Psoas muscle (tissue), 8 donors: ENCODE measurements at places on chromosomes 7 and 10. TPM values are rescaled to one million over a fixed set of nuclear protein-coding genes. Genes with fewer than 3 reads are reported as not detected.

DNA sequence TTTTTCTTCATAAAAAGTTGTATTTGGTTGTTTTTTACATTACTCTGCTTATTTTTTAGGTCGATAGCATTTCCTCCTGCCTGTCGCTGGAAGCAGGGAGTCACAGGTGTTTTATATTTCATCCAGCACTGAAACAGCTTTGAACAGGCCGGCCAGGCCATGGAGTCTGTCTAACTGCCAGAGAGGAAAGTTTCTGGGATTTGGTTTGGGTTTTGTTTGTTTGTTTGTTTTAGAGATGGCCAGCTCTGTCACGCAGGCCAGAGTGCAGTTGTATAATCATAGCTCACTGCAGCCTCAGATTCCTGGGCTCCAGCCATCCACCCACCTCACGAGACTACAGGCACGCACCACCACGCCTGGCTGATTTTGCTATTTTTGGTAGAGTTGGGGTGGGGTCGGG, 23.4 kb downstream of the PROSER2 start:
- DNase-seq = no peak

DNA sequence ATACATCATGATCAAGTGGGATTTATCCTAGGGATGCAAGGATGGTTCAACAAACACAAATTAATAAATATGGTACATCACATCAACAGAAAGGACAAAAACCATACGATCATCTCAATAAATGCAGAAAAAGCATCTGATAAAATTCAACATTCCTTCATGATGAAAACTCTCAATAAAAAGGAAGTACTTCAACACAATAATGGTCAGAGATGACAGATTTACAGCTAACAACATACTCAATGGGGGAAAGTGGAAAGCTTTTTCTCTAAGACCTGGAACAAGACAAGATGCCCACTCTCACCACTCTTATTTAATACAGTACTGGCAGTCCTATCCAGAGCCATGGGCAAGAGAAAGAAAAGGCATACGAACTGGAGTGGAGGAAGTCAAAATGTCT, 39.9 kb upstream of the PRR15 start:
- no peak for DNase-seq

DNA sequence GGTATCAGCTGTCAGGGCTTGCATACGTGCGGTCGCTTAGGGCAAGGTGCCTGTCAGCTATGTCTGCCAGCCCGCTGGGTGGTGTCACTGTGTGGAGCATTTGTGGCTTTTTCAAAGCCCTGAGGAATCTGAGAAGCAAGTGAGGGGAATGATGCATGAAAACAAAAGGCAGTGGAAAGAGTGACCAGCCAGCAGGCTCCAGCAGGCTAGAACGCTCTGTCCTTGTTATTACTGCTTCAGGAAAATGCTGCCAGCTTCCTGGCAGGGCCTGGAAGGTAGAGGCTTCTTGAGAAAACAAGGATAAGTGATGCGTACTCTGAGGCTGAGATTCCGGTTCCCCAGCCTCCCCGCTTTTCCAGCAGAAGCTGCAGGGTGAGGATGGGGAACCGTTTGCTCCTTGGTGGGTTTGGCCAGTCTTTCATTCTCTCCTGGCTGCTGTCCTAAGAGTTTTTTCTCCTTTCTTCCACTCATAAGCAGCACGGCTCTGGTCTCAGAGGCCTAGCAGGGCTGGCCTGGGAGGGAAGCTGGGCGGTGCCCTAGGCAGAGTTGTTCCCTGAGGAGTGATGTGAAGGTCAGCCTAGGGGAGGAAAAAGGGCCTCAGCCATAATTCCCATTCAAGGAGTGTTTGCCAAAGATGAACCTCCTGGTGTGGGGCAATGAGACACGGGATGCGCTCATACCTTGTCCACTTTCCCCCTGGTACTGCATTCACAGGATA, 42.8 kb upstream of the MKLN1 start:
- peak; percentile 74 for DNase-seq

DNA sequence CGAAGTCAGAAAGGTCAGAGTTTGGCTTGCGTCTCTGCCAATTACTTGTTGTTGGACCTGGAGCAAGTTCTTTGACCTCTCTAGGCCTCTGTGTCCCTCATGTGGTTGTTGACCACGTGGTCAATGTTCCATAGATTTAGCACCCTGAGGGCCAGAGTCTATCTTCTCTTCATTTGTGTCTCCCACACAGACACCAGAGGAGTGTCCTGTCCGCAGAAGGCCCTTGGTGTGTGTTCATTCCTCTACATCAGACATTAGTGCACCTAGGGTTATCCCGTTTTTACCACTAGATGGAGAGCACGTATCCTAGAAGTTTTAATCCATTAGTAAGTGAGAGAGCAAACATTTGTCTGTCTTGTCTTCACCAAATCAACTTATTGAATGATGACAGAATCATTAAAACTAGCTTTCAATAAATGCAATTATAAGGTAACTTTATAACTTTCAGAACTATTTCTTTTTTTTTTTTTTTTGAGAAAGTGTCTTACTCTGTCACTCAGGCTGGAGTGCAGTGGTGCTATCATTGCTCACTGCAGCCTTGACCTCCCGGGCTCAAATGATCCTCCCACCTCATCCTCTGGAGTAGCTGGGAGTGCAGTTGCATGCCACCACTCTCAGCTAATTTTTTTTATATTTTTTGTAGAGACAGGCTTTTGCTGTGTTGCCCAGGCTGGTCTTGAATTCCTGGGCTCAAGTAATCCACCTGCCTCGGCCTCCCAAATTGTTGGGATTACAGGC, 122.5 kb upstream of the ANKRD1 start:
- DNase-seq = no peak

DNA sequence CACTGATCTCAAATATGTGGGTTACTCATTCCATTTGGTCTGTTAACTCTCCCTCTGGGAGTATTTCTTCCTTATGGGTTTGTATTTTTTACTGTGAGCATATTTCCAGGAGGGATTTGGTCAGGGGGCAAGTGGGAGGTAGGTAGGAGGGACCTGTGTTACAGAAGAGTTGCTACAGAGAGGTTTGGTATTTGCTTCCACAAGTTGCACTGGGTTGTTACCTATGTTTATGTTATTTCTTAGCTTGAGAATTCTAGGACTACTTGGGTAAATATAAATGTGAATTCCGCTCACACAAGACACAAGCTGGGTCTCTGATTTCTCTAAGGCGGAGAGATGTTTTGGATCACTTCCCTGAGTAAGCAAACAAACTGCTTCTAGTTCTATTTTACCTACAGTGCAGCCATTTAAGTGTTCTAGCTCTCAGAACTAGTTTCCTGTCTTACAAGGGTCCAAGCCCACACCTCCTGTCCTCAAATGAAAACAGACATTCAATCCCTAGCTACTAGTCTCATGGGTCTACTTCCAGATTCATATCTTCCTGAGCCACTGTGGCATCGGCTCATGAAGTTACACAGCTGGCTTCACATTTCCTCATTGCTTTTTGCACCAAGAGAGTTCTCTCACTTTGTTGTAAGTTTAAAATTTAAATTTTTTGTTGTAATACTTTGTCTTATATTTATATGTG, 75.4 kb upstream of the PPP1R3C start:
- DNase-seq = no peak

DNA sequence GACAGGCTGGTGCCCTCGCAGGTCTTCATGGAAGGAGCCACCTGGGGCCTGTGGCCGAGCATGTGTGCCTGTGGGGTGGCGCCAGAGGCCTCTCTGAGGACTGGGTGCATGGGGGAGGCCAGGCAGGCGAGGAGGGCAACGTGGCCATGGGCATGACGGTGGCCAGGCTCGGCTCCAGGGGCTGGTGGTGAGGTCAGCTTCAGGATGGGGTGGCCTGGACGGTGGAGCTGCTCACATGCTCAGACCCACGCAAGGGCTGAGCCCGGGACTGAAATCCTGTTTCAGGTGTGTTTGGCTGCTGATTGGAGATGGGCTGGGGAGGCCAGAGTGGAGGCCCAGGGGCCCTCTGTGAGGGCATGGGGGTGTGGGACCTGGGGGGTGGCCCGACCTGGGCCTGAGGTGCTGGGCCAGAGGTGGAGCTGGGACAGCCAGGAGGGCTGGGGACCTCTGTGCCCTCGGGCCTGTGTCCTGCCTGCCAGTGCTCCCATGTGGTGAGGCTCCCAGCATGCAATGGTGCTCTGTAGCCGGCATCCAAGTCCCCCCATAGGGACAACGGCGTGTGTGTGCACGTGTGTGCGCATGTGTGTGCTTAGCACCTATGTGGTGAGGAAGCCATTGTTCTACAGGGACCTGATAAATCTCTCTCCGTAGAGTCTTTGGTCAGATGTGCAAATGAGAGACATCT, 71.1 kb downstream of the INPP5A start:
- no peak for DNase-seq

DNA sequence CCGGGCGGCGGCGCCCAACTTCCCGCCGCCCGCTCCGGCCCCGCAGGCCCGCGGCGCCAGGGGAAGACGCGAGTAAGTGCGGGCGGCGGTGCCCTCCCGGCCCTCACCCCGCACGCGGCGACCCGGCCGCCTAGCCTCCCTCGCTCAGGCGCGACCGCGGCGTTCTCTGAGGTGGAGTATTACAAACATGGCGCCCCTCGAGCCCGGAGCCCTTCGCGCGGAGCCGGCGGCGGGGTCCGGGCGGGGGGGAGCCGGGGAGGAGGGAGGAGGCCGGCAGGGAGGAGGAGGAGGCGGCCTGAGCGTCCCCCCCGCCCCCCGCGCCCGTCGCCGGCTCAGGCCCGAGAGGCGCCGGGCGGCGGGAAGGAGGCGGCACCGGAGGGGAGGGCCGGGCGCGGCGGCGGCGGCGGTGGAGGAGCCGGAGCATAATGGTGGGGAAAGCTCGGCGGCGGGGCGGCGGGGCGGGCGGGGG, at the start of gene ZMYND11:
TSS of gene ZMYND11 (plus strand) at position 324 of the 469 bp plus-strand sequence. CDS start 44,558 bp downstream, outside the sequence.
- peak; percentile 77 for DNase-seq

DNA sequence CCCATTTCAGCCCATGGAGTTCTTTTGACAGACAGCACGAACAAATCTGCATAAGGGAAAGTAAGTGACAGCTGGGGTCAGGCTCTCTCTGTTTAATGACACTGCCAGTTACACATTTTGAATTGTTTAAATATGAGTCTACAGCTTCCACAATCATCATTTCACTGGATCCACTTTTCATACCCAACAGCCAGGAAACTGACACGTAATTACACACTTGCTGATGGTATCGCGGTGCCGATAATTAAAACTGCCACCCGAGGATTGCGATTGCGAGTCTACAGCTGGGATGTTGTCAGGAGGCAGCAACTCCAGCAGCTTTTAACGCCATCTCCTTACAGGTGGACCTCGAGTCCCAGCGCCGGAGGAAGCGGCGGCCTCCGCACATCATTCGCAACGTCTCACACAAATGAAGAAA, 230.8 kb upstream of the MGMT start:
- DNase-seq = no peak

GRCh38 chr10:4007771-4008170, 222.8 kb upstream of the KLF6 start:
- no peak for DNase-seq

DNA sequence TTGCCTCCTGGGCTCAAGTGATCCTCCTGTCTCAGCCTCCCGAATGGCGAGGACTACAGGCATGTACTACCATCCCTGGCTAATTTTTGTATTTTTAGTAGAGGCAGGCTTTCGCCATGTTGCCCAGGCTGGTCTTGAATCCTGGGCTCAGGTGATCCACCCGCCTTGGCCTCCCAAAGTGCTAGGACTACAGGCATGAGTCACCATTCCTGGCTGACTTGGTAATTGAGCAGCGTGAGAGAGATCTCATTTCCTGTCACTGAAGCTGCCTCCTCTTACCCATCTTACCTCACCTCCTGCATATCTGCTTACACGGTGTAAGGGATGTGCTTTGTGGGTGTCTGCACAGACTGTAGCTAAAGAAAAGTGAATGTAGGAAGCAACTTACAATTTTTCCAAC, 9.7 kb downstream of the IFIT3 start:
- no peak for DNase-seq

DNA sequence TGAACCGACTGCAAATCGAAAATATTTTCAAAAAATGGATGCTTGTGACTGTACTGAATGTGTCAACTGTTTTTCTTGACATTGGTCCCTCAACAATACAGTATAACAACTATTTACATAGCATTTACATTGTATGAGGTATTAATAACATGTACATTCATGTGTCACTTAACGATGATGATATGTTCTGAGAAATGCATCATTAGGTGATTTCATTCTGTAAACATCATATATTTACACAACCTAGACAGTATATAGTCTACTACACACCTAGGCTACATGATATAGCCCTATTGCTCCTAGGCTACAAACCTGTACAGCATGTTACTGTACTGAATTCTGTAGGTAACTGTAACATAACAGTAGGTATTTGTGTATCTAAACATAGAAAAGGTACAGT, 39.7 kb downstream of the SIRT1 start:
- no peak for DNase-seq

DNA sequence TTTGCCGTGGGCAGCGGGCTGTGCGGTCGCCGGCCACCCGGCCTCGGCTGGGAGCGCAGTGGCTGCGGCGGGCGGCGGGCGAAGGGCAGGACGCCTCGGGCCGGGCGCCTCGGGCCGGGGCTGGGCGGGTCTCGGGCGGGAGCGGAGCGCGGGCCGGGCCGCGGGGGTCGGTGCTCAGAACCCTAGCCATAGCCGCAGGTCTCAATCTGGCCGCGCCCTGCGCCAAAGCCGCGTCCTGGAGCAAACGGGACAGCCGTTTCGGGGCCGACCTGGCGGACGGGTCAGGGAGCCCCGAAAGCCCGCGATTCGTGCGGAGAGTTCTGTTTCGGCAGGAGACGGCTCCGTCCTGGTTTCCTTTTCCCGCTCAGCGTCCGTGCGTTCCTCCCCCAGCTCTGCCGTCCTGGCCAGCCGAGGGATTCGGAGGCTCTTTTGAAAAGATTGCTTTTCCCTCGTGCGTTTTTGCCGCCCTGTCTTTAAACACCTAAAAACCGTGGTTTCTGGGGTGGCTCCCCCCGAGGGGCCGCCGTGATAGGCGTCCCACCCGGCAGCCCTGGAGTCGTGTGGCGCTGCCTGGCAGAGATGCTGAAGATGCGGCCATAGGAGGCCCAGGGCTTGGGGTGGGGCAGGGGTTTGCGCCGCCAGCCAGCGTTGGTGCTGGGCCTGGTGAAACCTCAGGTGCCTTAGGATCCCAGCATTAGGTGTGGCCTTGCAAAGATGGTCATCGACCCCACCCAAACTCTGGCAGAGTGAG, 727 bp downstream of the RET start:
- no peak for DNase-seq

GRCh38 chr7:115352375-115352774, 430.5 kb downstream of the MDFIC start:
- DNase-seq = no peak

UNCX gene
- not detected for polyA plus RNA-seq

NPY gene
- 3.4 TPM for polyA plus RNA-seq

PIK3AP1 gene
- 0.43 TPM for polyA plus RNA-seq

LRGUK gene
- polyA plus RNA-seq = 0.17 TPM

PYROXD2 gene
- 0.46 TPM for polyA plus RNA-seq

LBX1 gene
- 4.9 TPM for polyA plus RNA-seq

ATXN7L1 gene
- polyA plus RNA-seq = 1.9 TPM

KIAA1549 gene
- polyA plus RNA-seq = 1.4 TPM
